ENCODE measurements at places on chromosomes 1 and 21.

DNA sequence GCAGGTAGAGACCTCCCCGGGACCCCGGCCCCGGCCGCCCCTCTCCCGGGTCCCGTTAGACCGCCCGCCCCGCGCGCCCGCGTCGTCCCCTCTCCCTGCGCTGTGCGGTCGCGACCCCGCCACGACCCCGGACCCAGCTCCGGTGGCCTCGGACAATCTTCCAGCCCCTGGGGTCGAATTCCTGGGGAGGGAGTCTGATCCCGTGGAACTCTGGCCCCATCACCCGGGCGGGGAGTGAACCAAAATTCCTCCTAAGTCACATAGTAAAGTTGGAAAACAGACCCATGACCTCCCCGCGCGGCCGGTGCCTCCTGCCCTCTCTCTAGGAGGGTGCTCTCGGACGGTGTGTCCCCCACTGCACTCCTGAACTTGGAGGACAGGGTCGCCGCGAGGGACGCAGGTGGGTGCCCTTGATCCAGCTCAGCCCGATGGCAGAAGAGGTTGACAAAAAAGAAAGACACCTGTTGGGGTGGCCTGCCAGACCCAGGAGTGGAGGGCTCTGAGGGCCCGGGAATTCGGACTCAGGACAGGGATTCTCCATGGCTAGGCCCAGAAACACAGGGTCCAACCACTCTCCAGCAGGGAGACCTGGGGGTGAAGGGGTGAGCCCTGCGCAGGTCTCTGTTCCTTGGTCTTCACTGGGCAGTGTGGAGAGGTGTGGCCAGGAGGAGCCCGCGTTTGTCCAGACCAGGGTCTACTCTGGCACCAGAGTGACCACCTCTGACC, 451 bp downstream of the ADAMTSL4 start:
- no peak for DNase-seq

DNA sequence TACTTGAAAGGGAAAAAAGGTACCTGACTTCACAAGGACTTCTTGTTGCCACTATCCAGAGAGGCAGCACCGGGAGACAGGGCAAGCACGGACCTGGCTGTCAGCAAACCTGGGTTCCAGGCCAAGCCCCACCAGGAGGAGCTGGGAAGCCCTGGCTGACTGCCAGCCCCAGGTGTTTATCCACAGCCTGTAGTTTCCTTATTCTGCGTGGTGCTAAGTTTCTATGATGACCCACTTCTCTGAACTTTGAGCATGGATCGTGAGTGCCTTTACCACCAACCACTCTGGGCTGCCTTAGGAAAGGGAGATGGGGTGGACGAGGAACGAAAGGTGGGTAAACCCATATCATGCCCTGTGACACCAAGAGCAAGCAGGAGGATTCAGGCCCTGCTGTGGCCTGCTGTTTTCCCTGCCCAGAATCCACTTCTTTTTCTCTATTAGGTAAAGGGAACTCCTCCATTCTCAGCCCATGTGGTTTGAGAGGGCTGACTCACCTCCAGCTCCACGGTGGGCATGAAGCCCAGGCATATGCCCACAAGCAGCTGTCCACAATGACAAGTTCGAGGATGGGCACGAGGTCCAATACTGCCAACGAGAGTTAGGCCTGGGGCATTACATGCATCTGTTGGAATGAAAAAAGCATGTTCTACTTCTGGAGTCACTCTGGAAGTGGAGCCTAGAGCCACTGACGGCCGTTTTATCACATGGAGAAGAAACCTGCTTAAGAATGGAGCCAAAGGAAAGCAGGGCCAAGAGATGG, 20.3 kb downstream of the TSPAN2 start:
- no peak for DNase-seq

DNA sequence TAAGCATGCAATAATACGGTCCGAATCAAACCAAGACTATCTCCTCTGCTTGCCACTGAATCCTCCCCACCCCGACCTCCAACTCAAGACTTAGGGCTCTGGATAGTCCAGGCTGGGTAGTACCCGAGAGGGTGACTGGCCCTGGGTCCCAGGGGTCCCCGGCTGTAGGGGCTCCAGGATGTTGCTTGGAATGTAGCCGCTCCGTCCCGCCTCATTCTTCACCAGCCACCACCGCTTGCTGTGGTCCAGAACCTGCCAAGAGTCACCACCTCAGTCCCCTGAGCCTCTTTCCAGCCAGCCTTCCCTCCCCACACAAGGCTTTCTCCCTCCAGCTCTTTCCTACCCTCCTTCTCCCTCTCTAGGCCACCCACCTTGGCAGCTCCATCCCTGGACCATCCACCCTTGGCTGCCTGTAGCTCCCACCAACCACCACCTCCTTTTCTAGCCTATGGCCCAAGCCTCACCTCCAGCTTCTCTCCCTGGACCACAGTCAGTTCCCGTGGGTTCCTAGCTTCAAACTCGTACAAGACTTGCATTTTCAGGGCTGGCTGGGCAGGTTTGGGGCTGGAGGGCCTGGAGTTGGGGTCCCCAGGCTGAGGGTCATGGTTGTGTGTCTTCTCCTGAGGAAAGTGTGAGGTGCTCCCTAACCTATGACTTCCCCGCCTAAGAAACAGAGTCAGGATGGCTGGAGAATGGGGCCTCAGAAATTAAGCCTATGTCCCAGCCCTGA, 10.9 kb upstream of the GSTM3 start:
- DNase-seq: no peak

- DNase-seq: no peak
These were observed 6.4 kb downstream of the CLCA2 start for GRCh38 chr1:86430376-86430775.

- no peak for DNase-seq
These were observed 8.6 kb downstream of the ZZZ3 start for GRCh38 chr1:77673716-77674355.

DNA sequence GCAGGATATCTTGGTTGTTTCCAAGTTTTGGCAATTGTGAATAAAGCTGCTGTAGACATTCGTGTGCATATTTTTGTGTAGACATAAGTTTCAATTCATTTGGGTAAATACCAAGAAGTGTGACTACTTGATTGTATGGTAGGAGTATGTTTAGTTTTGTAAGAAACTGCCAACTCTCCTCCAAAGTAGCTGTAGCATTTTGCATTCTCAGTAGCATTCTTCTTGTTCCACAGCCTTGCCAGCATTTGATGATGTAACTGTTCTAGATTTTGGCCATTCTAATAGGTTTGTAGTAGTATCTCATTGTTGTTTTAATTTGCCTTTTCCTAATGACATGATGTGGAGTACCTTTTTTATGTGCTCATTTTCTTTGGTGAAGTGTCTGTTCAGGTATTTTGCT, 38.6 kb upstream of the PLA2G4A start:
- DNase-seq: no peak

GRCh38 chr1:215022741-215023141, 59.8 kb upstream of the KCNK2 start:
- no peak for DNase-seq

DNA sequence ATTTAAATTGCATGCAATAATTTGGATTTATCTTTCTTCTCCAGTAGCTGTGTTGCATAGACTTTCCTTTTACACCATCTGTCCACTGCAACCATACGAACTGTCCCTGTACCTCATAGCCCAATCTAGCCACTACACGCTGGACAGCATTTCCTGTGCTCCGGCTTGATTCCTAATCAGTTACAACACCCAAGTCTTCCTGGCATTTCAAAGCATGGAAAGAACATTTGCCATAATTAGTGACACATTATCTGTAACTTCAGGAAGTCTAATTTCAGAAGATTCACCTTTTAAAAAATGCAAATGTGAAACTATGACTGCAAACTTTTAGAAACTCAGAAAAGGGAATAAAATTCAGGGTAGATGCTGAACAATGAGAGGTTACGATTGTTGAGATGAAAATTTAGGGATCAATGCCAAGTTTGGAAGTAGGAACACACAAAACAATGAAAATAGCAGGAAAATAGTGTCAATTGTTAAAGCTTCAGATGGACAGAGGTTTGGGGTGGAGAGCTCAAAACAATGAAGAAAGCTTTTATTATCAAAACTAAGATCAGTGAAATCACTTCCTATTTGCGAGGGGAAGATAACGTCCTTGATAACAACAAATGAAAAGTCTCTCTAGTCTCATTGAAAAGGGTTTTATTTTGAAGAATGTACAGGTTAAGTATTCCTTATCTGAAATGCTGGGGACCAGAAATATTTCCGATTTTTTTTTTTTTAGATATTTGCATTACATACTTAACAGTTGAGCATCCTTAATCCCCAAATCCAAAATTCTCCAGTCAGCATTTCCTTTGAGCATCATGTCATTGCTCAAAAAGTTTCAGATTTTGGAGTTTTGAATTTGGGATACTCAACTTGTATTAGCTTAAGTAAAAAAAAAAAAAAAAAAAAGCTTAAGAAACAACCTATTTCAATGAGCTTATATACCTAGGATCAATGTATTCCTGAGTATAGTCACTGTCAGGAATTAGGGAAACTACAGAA, 107.3 kb downstream of the FNBP1L start:
- DNase-seq: no peak

DNA sequence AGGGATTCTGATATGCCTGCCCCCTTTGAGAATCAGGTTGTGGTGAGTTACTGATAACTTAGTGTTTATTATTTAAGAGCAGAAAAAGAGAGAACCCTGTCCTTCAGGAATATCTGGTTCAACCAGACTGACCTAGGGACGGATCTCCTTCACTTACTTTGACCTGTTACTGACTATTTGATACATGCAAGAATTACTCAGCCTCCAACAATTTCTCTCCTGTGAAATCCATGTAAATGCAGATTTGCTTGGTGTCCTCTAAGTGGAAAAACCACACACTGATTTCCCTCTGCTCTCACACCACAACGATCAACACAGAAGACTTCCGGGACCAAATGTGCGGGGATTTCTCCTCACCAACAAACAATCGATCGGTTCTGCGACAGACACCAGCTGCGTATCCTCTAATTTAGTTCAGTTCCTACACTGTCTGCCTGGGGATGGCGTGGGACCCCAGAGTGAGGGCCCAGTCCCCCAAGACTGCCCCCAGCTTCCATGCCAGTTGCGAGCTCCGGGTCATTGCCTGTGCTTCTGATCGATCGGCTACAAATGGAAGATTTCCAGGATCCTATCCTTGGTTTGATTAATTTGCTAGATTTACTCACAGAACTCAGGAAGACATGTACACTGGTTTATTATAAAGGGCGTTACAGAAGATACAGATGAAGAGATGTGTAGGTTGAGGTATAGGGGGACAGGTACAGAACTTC, 51.7 kb downstream of the BACE2 start:
- no peak for DNase-seq

Measured in AML-193 (cell line).